Occipital lobe (tissue), 3 donors: ENCODE measurements at places on chromosomes 5 and 9.

- no peak for DNase-seq
These were observed 2.3 kb downstream of the WHRN start for GRCh38 chr9:114503009-114503408.

GRCh38 chr9:134933076-134933659 is 15.5 kb upstream of the FCN1 start:
- no peak for DNase-seq

DNA sequence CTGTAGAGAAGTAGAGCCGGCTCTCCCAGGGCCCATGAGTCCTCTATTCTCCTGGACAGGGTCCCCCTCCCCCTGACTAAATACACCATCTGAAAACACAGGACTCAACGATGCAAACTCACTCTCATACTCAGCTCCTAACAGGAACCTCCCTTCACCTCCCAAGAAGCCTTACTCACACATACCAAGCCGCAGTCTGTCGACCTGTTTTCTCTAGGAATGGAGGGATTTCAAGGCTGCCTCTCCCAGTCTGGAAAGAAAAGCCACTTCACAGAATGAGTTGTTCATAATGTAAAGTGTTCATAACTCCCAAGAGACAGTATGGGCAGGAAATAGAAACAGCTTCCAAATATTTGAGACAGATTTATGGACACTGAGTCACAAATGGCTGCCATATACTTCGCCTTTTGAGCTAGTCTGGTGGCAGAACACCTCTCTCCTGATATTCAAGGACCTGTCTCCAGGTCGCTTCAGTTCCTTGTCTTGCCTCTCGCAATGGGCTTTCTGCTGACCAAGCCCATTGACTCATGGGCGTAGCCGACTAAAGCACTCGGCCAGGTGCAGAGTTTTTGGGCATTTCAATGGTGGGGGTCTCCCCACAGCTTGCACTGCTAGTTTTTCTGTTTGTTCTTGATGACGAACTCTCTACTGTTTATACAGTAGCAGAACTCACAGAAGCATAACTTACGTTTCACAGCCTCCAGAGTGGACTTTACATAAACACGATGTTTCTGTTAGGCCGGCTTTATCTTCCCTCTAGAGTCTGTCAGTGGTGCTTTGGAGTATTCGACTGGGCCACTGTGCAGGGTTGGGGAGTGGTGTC is 25.0 kb upstream of the IL17B start:
- no peak for DNase-seq

DNA sequence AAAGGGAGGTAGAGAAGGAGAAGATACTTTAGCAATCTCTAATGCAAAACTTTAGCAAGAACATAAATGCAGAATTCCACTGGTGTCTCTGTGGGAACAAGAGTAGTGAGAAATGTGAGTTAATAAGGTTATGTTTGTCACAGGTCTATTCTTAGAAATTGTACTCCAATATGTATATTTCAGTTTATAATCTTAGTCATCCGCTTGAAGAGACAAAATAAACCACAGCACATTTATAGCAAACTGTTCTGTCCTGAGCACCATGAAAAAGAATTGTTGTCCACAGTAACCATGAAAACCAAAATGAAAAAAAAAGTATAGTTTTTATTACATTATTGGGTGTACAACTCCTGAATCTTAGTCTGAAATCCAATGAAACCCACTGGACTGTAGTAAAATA is 93.6 kb upstream of the TSLP start:
- no peak for DNase-seq
